ENCODE measurements at places on chromosomes 3 and 15.

DNA sequence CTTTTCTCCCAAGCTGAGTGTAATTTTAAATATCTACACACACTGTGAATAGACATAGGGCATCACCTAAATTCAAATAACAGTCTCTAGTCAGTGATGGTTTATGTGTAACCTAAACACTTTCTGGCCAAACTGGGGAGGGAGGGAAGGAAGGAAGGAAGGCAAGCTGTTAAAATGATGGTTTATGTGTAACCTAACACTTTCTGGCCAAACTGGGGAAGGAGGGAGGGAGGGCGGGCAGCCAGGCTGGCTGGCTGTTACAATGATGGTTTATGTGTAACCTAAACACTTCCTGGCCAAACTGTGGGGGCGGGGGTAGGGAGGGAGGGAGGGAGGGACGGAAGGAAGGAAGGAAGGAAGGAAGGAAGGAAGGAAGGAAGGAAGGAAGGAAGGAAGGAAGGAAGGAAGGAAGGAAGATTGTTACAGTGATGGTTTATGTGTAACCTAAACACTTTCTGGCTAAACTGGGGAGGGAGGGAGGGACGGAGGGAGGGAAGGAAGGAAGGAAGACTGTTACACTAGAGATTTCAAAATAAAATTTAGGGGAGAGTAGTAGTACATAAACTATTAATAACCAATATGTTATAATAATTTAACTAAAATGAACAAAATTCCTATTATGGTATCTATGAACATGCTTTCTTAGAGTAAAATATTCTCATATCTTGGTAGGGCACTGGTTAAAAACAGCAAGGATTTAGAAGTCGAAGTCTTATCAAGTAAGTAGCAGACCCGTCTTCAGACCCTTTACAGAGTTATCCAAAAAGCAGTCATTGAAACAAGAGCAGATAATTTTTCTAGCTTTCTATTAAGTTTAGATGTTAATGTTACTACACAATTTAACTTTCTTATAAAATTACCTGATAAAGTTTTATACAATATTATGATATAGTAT, 148.1 kb downstream of the LMLN start:
- peak; percentile 52 for DNase-seq

- no peak for DNase-seq
These were observed 118.5 kb downstream of the IQCH start for GRCh38 chr15:67372986-67373675.

DNA sequence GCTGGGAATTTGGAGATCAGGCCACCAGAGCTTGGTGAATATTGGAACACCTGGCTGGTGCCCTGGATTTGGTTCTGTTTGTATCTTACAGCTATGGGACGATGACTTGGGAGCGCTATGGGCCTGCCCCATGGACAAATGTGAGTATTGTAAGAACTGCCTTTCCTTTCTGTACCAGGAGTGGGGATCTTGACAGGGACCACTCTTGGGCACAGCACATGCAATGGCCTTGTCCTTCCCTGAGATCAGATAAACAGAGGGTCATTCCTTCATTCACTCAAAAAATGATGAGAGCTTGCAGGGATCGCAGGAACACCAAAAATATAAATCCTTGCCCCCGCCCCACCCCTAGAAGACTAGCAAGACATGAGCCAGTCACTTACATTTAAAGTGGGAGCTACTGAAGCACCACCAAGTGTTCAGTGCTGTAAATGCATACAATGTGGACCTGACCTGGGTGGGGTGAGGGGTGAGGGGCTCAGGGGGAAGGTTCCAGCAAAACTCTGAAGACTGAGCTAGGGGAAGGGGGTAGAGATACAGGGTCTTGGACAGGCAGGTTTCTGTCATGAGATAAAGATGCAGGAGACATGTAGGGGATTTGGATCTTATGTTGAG, 2.7 kb upstream of the CRELD1 start:
- DNase-seq, result no peak

- no peak for DNase-seq
These were observed 70.8 kb upstream of the PSMD6 start for GRCh38 chr3:64093825-64094712.

- DNase-seq, result no peak
These were observed 1233.1 kb upstream of the ALCAM start for GRCh38 chr3:104133630-104134029.

- no peak for DNase-seq
These were observed 362.8 kb upstream of the RGMA start for GRCh38 chr15:93451822-93452221.

- DNase-seq, result peak; percentile 21
These were observed 50.6 kb downstream of the GMNC start for GRCh38 chr3:190811775-190812480.

- DNase-seq, result no peak
These were observed 270.9 kb upstream of the NSMCE3 start for GRCh38 chr15:29540479-29540878.

DNA sequence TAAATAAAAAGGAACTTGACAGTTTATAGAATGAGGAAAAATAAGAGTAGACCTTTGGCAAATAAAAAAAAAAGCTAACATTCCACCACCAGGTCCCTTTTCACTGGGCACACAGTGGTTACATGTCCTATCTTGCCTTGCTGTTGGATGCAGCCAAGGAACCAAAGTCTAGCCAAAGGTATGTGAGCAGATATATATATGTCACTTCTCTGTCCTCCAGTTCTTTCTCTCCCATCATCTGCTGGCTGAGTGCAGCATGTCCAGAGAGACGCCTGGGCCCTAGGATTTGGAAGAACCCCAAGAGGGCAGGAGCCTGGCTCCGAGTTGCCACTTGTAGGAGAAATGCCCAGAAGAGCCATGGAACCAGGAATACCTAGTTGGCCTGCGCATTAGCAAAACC, 104.7 kb downstream of the SERPINI1 start:
- no peak for DNase-seq

GRCh38 chr3:127589600-127590281, 792 bp downstream of the TPRA1 start:
- DNase-seq, result no peak

GRCh38 chr15:68389041-68389930, 42.7 kb downstream of the ITGA11 start:
- DNase-seq, result no peak

DNA sequence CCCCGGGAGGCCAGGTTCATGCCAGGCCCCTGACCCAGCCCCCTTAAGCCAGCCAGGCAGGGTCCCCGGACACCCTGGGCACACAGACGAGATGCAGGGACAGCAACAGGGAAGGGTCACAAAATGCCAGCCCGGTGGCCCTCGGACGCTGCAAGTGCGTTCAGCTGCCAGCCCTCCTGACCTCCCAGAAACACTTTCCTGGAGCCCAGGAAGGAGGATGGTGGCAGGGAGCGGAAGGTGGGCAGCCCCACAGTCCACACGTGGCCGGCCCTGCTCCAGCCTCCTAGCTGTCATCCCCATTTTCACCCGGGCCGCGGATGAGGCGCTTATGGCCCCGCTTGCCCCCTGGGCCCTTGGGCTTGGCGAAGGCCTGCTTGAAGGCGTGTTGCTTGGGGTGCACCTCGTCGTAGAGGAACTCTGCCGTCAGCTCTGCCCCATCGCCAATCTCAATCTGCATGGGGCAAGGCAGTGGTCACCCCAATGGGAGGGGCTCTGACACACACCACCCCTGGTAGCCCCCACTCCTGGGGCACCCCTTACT, 3.4 kb upstream of the TLR9 start:
- DNase-seq, result no peak

GRCh38 chr3:144045766-144046165, 74.1 kb downstream of the DIPK2A start:
- DNase-seq, result no peak

GRCh38 chr3:43455233-43455632, 166.6 kb downstream of the ANO10 start:
- peak; percentile 52 for DNase-seq

- DNase-seq, result no peak
These were observed 13.3 kb upstream of the TMEM87A start for GRCh38 chr15:42286445-42287029.

GRCh38 chr3:15345608-15346137, 13.3 kb upstream of the SH3BP5 start:
- no peak for DNase-seq

DNA sequence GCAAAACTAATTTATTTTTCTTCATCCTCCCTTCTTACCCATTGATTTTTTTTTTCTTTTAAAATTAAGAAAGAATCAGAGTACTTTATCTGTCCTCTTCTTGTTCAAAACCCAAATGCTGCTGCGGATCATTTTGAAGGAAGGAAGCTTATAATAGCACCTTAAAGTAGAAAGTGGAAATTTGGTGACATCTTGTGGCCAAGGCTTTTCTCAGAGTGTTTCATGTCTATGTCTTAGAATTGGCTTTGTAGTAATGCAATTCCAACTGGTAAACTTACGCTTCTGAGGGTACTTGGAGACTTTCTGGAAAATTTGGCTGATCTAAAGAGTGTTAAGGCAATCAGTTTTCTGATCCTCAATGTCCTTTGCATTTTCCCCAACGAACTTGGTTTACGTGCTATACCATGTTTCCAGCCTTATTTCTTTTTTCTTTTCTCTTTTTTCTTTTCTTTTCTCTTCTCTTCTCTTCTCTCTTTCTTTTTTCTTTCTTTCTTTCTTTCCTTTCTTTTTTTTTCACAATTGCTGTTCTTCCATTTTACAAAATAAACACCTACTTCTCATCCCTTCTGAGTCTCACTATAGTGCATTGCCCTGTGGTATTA, 30.7 kb downstream of the C3orf38 start:
- DNase-seq, result peak; percentile 60

DNA sequence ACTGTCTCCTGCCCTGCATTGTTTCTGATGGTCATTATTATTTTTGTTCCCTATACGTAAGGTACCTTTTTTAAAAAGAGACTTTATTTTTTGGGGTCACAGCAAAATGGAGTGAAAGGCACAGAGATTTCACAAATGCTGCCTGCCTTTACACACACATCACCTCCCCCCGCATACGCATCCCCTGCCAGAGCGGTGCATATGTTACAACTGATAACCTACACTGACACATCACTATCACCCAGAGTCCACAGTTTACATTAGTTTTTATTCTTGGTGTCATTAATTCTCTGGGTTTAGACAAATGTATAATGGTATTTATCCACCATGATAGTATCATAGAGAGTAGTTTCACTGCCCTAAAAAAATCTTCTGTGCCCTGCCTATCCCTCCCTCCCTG, 43.6 kb upstream of the KLF13 start:
- no peak for DNase-seq

GRCh38 chr3:43468133-43468532, 153.7 kb downstream of the ANO10 start:
- DNase-seq, result no peak

DNA sequence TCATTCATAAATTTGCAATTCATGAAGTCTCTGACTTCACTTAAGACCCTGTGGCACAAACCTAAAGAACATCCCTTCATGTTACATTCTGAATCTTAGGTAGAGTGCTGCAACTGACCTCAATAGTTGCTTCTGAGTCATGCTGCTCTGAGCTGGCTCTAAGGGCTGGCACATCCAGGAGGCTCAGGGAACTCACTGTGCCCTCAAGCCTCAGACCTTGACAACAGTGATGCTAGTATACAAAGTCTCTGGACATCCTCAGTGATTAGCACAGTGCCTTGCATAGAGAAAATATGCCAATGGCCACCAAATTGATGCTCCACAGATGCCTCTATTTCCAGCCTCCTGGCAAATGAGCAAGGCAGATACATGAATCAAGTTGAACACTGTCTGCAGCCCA, 740.9 kb upstream of the LMCD1 start:
- DNase-seq, result no peak

DNA sequence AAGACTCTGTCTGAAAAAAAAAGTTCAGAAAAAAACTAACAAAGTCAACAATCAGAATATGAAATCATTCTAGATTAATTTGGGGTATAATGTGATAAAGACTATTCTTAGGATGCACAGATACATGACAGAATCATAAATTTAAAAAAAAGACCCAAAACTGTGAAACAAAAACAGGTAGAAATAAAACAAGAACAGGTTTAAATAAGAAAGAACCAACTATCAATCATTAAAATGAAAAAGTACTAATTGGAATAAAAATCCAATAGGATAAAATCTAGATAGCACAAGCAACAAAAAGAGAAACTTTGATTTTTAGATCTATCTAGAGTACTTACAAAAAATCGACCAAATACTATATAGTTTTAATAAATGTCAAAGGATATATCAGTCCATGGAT, 13.4 kb downstream of the TMEM202 start:
- no peak for DNase-seq

DNA sequence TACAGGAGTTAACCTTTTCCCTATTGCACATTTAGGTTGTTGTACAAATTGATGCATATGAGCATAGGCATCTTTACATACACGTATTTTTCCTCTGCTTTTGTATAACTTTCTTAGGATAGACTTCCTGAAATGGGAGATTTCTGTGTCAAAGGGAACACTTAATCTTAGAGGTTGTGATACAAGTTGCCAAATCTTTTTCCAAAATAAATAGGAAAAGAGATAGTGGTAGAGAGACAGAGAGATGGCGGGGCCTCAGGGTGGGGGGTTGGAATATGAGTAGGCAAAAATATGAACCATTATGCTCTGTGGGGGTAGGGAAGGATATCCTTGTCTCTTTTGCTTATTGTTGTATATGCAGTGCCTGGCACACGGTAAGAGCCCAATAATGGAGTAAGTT, 70.7 kb upstream of the UBE2E1 start:
- no peak for DNase-seq

- no peak for DNase-seq
These were observed 49.6 kb downstream of the PCSK6 start for GRCh38 chr15:101439920-101440319.
